T-helper 17 cell (primary cell): ENCODE measurements at places on chromosomes 16 and 17.

GRCh38 chr17:43560461-43561427 lies 14.6 kb upstream of the ETV4 start:
- DNase-seq, result no peak

- no peak for DNase-seq
These were observed 196.7 kb upstream of the CDH5 start for GRCh38 chr16:66169817-66170216.

GRCh38 chr16:80500116-80500859 lies 40.5 kb upstream of the DYNLRB2 start:
- no peak for DNase-seq

- no peak for DNase-seq
These were observed 4.2 kb downstream of the DPH1 start for GRCh38 chr17:2034157-2034556.

DNA sequence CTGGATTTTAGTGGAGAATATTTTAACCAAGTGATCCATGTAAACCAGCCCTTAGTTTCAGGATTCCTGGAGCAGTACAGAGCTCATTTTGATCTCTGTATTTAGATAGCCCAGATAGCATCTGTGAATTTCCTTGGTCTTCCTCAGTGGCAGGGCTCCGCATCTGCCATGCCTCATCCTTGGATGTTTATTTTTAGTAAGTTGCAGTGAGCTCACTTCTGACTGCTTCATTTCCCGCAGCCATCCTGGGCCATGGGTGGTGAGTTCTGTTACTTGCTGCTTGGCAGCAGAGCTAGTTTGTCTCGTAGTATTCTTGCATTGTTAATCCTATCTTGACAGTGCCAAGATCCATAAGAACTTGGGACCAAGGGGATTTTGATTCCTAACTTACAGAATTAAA lies 33.7 kb downstream of the IST1 start:
- DNase-seq, result no peak

GRCh38 chr16:11072420-11073153 lies 128.2 kb downstream of the CLEC16A start:
- no peak for DNase-seq

DNA sequence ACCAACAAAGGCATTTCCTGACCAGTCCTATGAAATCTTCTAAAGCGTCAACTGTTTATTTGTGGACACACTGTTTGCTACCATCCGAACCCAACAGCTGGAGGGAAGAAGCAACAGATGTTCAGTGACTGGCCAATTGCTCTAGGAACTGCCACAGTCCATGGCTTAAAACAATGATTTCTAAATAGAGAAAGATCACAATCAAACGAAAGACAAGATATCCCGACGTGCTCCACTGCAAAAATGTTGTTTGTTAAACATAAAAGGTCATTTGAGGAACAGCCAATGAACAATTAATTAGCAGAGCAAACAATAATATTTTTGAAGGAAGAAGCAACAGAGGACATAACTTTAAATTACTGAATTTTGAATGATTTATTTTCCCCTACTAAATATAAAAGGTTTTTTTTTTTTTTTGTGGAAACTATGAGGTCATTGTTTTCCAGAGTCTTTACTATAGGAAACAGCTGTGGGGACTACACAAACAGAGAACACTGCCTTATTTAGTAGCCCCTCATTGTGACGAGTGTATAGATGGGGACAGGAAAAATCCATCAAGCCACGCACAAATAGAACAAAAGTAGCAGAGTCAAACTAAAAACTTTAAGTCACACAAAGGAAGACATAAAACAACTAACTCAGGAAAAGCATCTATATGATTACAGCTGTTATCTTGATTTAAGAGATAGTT lies 17.2 kb downstream of the USP31 start:
- DNase-seq, result no peak

GRCh38 chr17:52201767-52202519 lies 43.4 kb upstream of the CA10 start:
- no peak for DNase-seq

- no peak for DNase-seq
These were observed 175.2 kb downstream of the KCNJ2 start for GRCh38 chr17:70344386-70345060.

DNA sequence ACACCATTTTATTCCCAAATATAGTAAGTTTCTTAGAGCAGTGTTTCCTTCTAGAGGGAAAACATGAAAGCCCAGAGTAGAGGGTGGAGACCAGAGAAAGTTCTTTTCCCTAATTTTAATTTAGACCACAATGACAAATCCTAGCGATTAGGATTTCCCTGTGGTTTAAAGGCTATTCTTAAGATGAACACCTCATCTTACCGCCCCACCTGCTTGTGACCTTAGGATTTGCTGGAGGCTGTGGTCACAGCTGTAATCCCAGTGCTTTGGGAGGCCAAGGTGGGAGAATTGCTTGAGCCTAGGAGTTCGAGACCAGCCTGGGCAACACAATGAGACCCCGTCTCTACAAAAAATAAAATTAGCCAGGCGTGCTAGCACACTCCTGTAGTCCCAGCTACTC lies 51.1 kb downstream of the GPRC5B start:
- no peak for DNase-seq
